Activated naive CD8-positive, alpha-beta T cell treated with anti-CD3 and anti-CD28 coated beads for 36 hours (primary cell): ENCODE measurements at places on chromosomes 1 and 21.
A peak's percentile ranks its signal among the peaks of the same experiment; 100 is the strongest.

DNA sequence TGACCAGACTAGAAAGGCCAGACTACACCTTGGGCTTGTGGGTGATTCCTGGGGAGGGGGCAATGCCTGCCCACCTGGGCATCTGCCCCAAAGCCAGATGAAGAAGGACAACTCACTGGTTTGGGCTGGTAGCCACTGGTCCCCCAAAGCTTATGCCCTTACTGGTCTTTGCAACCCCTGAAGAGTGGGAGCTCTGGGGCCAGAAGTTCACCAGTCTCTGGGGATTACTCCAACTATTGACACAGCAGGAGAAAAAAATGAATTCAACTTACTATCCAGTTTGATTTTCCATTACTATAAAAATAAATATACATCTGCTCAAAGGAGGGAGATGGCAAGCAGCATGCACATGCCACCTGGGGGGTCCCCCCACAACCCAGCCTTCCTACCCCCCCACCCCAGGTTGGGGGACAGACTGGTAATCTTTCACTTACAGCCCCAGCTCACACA is 2.6 kb downstream of the AHDC1 start:
- DNase-seq = no peak

DNA sequence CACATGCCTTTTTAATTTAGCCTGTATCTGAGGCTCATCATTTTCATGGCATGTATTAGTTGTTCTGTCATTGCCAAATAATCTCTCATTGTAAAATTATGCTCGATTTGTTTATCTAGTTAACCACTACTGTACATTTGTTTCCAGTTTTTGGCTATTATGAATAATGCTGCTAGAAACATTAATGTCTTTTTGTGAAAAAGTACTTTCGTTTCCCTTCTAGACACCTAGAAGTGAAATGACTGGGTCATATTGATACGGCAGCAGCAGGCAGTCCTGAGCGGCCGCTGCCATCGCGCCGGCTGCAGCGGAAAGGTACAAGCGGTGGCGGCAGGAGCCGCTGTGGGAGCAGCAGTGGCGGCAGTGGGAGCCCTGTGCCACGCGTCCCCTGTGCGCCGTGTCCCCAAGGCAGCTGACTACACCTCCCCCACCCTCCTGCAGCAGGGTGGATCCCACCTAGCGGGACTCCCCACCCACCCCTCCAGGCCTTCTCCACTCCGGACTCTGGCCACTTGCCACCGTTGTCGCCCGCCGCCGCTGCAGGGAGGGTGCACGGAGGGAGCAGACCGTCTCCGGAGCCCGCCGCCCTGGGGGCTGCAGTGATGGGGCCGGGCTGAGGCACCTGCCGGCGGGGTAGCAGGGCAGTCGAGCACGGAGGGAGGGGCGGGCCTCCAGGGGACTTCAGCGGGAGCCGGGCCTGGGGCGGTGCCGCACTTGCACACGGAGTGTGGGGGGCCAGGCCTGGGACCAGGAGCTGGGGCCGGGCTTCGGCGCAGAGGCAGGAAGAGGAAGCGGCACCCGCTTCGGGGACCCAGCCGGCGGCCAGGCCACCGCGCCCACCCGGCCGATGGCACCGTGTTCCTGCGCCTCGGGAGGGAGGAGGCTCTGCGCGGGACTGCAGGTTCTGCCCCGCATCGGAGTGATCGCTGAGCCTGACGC is 66.8 kb upstream of the RGS7 start:
- DNase-seq = peak; percentile 35

DNA sequence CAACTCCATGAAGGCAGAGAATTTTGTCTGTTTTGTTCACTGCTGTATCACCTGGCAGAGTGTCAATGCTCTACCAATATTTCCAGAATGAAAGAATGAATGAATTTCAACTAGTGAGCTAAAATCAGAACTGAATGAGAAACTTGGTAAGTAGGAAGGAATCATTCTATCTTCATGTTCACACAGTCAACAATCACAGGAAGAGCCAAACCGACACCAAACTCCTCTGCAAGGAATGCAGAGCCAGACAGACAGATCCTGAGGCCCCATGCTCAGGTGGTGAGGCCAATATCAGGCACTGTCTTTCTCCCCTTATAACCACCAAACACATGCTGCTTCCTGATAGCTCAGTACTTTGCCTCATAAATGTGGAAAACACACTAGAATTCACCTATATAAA is 139.1 kb downstream of the SLC45A1 start:
- DNase-seq = no peak

DNA sequence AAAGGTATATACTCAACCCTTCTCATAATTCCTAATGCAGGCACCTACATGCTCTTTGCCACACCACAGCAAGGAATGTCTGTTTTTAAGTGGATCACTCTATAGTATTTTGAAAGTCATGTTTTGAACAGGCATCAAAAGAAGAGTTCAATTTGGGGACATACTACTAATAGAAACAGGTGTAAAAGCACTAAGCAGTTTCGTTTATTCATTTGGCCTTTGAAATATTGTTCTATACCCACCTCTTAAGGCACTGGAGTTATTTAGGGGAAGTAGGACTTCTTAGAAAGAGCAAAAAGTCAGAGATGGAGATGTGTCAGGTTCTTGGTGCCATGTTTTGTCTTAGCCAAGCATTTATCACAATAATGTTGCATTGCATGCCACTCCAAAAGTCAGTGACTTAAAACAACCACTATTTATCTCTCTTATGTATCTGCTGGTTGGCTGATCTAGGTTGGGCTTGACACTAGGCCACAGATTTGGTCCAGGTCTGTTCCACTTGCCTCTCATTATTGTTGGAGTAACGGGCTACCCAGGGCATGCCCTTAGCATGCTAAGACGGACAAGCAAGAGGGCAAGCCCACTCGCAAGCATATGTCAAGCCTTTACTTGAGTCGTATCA is 107.5 kb downstream of the RGL1 start:
- DNase-seq = no peak

GRCh38 chr1:98103617-98104285 is 182.9 kb upstream of the DPYD start:
- DNase-seq = no peak

GRCh38 chr1:159927211-159927848 is 2.0 kb upstream of the TAGLN2 start:
- no peak for DNase-seq

- no peak for DNase-seq
Observed at GRCh38 chr21:34199121-34199910, 125.9 kb downstream of the MRPS6 start.

- DNase-seq = no peak
Observed at GRCh38 chr1:111735858-111736544, 3.2 kb downstream of the INKA2 start.

GRCh38 chr21:34770576-34770975 is 101.8 kb downstream of the CLIC6 start:
- DNase-seq = no peak

DNA sequence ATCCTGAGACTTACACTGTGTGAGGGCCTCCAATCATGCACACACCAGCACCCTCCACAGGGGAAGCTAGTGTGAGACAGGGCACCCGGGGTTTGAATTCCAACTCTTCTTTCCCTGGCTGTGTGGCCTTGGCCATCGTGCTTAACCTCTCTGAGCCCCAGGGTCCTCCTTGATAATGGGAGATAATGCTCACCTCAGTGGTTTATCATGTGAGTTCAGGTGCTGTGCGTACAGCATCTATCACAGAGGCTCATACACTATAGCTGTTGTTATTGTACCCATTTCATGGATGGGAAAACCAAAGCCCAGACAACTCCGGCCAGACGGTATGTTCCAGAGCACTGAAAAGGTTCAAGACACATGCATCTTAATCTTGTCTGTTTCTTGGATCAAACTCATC is 16.0 kb upstream of the UBXN10 start:
- no peak for DNase-seq

GRCh38 chr1:112445596-112445995 is 49.6 kb downstream of the CTTNBP2NL start:
- no peak for DNase-seq

DNA sequence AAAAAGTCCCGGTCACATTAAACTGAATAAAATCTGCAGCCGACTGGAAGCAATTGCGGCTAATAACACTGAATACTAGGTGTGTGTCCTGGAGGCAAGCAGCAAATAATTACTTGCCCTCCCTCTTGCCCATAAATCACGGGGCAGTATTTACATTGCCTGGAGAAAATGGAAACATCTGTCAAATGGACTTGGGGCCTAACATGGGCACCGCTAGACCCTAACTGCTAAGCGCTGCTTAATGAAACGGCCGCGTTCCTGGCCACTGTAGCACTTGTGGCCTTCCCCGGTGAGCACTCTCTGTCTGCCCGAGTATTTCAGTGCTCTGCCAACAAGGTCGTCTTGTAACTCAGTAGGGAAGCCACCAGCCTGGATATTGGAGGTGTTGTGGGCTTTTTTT is 23.9 kb upstream of the KNCN start:
- DNase-seq = no peak

DNA sequence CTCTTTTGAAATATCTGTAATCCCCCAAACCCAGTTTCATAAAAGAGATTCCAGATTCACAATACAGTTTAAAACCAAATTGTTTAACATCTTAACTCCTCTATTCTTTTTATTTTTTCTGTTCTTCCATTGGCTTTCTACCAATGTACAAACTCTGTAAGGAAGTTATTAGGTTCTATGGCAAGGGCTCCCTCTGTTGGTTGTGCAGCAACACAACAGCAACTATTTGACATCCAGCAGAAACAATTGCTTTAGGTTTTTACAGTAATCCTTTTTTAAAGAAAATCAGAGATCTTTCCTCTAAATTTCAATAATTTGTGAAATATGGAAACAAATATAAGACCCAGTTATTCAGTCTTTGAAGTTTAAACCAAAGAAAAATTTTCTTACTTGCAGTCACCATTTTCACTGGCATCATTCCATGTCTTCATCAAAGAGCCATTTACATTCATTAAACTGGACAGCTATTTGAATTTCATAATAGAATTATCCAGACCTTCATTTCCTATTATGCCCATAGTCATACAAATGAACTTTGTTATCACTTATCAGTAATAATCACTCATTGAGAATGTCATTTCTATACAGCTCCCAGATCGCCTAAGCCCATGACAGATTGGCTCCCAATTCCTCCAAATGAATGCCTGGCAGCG is 46.5 kb upstream of the RNF11 start:
- DNase-seq = peak; percentile 21

- no peak for DNase-seq
Observed at GRCh38 chr1:119648620-119649004, 546 bp upstream of the ZNF697 start.

- DNase-seq = no peak
Observed at GRCh38 chr1:56625819-56626440, 19.2 kb upstream of the PRKAA2 start.

DNA sequence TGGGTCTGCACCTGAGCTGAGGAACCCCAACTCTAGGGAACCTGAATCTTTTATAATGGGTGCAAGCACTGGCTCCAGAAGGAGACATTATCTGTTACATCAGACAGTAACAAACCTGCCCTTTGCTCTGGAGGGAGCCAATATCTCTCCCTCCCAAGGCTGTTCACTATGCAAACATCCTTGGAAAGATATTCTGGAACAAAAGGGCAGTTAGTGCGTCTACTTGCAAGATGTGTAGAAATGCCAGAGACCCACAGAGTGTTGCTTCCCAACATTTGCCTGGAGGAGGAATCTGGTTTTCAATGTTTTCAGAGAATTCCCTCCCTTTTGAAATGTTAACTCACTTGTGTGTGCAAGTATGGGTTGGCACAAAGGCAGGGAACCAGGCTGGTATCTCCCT is 31.9 kb downstream of the UMODL1 start:
- DNase-seq = no peak

GRCh38 chr1:22075718-22076117 is 23.2 kb downstream of the CDC42 start:
- no peak for DNase-seq

DNA sequence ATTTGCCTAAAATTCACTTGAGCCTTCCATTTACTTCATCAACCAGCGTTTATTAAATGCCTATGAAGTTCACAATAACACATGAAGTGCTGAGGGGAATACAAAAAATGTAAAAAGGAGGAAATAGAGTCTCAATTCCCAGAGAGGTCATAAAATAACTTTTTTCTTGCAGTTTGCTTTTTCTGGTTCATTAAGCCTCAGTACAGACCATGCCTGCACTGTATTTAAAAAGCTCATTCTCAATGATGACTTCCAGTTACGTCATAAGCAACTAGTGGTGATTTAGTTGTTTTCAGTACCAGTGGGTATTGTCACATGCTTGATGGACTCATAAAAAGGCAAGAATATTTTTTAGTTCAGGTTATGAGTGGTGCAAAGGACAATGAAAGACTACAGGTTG is 160.1 kb upstream of the UBE2U start:
- no peak for DNase-seq
